GM18507 (cell line): ENCODE measurements at places on chromosomes 12 and 14.

GRCh38 chr12:24075650-24076049, 126.2 kb upstream of the SOX5 start:
- no peak for DNase-seq

- peak; percentile 74 for DNase-seq
These were observed 40.1 kb downstream of the FBXL14 start for GRCh38 chr12:1553987-1554982.

- DNase-seq, result no peak
These were observed 170.2 kb upstream of the FOXG1 start for GRCh38 chr14:28596391-28596790.

DNA sequence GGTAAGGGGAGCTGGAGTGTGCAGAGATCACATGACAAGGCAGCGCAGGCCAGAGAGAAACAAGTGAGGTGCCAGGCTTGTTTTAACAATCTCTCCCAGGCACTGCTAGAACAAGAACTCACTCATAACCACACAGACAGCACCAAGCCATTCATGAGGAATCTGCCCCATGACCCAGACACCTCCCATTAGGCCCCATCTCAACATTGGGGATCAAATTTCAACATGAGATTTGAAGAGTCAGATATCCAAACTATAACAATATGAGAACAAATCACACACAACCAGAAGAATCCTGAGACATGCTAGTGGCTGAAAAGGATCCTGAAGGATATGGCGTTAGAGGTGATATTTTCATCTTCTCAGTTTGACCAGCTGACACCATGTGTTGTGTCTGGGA, 21.9 kb downstream of the OR6J1 start:
- DNase-seq, result no peak

DNA sequence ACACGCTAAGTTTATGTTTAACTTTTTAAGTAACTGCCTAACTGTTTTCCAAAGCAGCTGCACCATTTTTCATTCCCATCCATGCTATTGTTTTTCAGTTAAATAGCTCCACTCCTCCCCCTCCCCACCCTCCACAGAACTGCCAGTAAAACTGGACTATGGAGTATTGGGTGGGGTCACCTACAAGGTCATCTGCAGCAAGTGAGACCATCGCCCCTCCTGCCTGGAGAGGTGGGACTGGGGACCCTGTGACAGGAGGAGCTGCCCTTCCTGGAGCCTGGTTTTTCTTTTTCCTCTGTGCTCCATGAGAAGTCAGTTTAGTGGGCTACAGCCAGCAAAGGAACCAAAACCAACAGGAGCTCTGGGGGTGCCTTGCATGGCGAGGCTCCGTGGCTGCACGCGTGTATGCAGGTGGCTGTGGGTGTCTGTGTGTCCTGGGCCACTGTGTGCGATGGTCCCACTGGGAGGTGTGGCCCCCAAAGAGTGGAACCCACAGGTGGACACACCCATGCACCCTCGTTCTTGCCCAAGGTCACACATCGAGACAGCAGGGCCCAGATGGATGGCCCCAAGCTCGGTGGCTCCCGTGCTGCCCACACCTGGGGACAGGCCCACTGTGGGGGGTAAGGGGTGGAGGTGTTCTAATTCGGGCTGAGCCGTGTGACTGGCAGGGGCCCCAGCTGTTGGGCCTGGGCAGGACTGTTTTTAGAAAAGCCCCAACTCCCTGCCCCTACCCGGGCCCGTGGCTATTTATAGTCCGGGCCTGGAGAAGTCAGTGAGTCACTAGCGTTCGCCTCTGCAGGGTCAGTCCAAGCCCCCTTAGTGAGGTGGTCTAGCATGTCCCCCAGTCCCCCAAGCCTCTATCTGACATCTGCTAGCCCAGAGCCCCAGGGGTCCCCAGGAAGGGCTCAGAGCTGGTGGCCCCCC, 2.3 kb upstream of the ADSS1 start:
- DNase-seq, result no peak

- no peak for DNase-seq
These were observed 9.6 kb downstream of the PLXNC1 start for GRCh38 chr12:94157981-94158411.

DNA sequence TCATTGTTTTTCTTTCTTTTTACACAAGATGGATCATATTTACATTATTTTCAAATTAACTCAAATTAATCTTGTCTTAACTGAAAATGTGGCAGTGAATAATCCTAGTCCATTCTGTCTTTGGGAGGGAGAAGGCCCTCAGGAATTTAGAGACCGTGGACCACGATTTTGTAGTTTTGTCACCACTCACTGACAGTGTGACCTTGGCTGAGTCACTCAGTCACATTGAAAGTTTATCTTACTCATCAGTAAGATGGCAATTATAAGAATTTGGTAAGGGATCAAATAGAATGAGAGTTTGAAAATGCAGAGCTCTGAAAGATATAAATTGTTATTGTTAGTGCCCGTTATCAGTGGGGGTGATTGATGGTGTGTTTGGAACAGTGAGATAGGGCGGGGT, 16.4 kb downstream of the FOXJ2 start:
- no peak for DNase-seq

GRCh38 chr12:57416039-57416996, 14.5 kb downstream of the R3HDM2 start:
- DNase-seq, result no peak

- DNase-seq, result no peak
These were observed 4.1 kb upstream of the PCNX4 start for GRCh38 chr14:60087668-60088067.

- no peak for DNase-seq
These were observed 878 bp downstream of the TMEM119 start for GRCh38 chr12:108596854-108597558.

GRCh38 chr12:127241072-127241817, 1025.7 kb upstream of the TMEM132C start:
- DNase-seq, result no peak

GRCh38 chr14:58907803-58908202, 270.0 kb downstream of the DACT1 start:
- no peak for DNase-seq

DNA sequence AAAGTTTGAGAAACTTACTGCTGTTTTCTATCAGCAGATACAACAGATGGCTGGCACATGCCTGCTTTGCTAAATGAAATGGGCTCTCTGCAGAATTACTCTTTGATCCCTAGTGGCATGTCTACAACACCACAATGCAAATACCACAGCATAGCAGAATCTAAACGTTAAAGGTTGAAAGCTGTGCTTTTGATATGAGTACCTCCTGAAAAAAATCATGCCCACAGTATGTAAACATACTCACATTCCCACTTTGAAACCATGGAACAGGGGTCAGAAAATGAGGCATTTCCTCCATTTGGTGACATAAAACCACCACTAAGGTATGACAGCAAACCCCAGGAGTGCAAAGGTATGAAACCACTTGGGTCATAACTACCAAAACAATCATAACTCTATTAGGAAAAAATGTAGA, 7.5 kb downstream of the WIF1 start:
- no peak for DNase-seq

DNA sequence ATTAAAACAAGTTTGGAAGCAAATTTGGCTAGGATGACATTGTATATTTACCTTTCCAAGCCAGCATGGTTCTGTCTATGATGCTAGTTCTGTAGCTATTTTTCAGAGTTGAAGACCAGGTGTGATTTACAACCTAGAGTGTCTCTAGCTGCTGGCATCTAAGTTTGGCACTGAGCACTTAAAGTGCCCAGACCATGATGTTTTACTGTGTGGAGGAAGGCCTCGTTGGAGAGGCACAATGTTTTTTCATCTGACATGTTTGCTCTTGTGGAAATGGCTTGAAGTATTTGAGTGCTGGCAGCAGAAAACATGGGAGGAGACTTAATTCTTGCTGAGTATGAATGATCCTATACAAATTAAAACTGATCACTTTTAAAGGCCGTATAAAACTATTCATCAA, 13.0 kb upstream of the C12orf71 start:
- DNase-seq, result no peak

DNA sequence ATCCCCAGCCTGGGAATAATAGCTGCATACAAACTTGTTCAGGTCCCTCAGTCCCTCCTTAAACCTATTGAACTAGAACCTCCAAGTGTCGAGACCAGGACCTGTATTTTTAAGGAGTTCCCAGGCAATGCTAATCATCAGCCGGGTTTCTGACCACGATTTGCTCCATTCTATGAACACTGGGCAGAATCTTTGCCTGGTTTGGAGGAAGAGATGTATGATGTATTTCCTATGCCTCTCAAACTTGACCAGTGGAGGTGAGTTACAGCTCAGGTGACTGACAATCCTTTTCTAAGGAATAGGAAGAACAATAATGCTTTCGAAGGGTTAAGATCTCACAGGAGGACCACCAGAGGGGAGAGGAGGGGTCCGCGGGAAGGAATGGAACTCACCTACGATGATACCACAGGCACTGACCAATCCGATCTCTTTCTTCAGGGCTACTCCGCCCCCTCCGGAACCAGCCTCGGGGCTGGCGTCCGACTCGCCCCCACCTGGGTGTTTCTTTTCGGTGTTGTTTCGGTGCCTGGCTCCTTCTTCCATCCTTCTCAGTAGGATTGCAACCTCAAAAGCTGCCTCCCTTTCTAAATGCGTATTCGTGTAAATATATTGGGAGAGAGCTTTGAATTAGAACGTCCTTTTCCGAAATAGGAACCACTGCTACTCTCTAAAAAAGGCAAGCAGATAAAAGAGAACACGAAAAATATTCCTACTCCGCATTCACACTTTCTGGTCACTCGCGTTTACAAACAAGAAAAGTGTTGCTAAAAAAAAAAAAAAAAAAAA, 895 bp downstream of the SLC7A8 start:
- DNase-seq, result no peak

DNA sequence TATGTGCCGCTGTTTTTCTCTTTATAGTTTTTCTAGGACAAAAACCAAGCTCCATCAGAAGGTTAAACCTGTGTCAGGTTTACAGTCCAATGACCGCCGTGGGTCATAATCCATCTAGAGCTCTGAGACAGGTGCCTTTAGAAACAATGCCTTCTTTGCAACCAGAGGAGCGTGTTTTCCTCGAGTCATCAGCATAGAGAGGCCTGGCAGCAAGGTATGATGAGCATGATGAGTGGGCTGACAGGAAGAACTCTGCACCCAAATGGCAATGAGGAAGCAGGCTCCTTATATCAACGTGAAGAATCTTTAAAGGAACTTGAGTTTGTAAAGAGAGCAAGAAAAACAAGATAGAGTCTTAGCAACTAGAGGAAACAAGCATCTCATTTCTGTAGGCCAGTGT, 60.5 kb upstream of the NUDT4 start:
- no peak for DNase-seq

DNA sequence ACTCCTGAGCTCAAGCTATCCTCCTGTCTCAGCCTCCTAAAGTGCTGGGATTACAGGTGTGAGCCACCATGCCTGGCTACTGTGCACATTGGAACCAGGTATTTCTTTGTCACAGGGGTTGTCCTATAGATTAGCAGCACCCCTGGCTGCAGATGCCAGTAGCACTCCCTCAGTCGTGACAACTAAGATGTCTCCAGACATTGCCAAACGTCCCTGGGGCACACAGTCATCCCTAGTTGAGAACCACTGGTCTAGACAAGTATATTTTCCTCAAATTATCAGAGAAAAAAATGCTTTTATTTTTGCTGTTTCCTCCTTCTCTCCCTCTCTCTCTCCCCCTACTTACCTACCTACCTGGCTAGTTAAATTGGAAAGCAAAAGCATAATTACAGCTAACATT, 17.9 kb upstream of the P2RX7 start:
- DNase-seq, result no peak

DNA sequence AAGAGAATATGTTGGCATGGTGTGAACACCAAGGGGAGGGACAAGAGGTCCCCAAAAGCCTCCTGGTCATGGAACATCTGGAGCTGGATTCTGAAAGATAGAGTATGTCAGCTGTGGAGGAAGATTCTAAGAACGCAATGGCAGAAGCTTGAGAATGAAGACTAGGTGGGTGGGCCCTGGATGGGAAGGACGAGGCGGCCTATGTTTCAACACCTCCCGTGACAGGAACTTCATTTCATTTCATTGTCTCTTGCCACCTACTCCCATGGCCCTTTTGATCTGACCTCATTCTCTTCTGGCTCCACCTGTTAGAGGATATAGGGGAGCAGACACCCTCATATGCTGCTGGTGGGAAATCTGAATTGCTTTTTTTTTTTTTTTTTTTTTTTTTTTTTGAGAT, 3.3 kb downstream of the UNG start:
- DNase-seq, result no peak
